ENCODE measurements at places on chromosomes 5 and 9.

DNA sequence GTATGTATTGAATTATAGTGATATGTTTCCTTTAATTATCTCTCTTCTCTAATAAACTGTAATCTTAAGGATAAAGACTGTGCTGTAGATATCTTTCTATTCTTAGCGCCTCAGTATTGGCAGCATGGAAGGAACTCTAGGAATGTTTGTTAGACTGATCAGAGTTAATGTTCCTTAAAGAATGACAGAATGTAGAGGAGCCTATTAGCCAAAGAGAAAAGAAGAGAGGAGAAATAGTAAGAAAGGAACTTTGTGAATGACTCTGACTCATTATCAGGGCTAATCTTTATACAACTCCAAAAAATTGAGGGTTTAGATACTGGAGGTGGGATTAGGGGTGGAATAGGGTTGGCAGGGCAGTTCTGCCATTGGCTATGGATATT is 59.0 kb upstream of the NUDT12 start:
- no peak for DNase-seq

GRCh38 chr5:159244890-159245289 is 18.2 kb upstream of the UBLCP1 start:
- DNase-seq, result no peak

- DNase-seq, result no peak
Observed at GRCh38 chr5:61029456-61030162, 84.6 kb downstream of the NDUFAF2 start.

DNA sequence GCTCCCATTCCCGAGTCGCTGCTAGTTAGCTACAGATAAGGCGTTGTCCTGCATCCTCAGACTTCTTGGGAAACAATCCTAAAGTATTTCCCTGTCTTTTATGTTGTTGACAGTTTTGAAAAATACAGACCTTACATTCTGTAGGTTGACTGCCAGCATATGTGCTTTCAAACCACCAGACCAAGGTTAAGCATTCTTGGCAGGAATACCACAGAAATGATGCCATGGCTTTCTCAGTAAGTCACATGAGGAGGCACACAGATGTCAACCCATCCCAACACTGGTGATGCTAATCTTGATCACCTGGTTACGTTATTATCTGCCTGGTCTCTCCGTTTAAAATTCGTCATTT is 871 bp downstream of the GLE1 start:
- DNase-seq, result no peak

- DNase-seq, result peak; percentile 27
Observed at GRCh38 chr9:110148384-110148783, 59.6 kb downstream of the C9orf152 start.

- no peak for DNase-seq
Observed at GRCh38 chr9:98333703-98334582, 78.5 kb upstream of the TBC1D2 start.
